GM03348 (cell line): ENCODE measurements at places on chromosomes 16 and 17.

DNA sequence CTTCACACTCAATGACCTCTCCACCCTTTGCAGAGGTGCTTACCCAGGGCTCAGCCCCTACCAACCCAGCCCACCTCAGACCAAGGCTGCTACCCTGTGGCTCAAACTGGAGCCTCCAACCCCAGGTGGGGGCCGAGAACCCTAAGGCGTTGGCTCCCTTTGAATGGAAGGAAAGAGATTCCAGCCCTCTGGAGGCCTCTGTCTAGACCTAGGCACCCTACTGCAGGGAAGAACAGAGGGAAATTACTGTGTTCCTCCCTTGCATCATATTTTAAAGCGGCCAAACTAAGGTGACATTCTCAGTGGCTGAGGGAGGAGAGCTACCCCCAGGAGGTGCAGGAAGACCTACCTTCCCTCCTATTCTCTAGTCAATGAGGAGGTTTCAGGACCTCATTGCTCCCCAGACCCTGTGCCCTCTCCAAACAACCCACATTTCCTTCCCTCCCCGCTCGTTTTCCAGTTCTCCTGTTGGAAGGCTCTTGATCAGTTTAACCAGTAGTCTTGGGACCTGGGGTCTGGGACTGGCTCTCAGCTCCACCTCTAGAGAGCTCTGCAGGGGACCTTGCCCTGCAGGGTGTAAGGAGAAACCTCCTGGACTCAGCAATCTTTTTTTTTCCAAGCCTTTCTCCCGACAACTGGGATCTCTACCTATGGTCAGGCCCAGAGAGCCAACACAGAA, 5.5 kb upstream of the HOXB8 start:
- no peak for DNase-seq

GRCh38 chr17:66748578-66748977, 86.3 kb upstream of the CACNG5 start:
- DNase-seq = no peak

GRCh38 chr16:20859699-20860098, 40.5 kb downstream of the DCUN1D3 start:
- no peak for DNase-seq

DNA sequence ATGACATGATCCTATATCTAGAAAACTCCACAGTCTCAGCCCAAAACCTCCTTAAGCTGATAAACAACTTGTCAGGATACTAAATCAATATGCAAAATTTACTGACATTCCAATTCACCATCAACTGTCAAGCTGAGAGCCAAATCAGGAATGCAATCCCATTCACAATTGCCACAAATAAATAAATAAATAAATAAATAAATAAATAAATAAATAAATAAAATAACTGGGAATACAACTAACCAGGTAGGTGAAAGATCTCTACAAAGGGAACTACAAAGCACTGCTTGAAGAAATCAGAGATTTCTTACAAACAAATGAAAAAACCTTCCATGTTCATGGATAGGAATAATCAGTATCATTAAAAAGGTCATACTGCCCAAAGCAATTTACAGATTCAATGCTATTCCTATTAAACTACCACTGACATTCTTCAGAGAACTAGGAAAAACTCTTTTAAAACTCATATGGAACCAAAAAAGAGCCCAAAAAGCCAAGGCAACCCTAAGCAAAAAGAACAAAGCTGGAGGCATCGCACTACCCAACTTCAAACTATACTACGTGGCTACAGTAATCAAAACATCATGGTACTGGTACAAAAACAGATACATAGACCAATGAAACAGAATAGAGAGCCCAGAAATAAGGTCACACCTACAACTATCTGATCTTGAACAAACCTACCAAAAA, 37.7 kb downstream of the BRIP1 start:
- DNase-seq = no peak

DNA sequence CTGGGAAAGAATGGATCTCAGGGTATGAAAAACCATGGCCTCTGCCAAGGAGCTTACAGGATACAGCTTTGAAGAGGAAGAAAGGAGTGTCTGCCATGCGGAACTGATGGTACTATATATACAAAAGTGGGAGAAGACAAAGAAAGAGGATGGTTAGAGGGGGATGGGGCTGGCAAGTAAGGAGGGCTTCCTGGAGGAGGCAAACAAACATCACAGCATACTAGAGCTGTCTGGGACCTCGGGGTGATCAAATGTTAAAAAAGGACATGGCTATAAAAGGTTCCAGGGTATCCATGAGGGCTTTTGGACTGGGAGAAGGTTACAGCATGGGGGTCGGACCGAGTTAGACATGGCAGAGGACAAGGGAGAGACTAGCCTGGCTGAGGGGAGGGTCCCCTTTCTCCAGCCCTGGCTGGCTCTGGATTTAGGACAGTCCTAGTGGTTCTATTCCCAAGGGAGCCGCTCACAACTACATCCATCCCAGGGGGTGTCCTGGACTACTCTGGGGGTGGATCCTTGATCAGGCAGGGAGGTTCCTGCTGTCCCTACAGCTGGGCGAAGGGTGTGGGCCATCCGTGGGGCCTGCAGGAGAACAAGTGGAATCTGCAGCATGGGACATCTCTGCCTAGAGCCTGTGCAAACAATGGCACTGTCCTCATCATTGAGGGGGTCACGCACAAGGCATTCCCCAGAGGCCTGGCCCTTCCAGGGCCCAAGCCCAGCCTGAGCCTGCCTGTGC, 12.2 kb downstream of the WNT9B start:
- DNase-seq = no peak

GRCh38 chr16:62967163-62967562, 930.9 kb upstream of the CDH8 start:
- no peak for DNase-seq

DNA sequence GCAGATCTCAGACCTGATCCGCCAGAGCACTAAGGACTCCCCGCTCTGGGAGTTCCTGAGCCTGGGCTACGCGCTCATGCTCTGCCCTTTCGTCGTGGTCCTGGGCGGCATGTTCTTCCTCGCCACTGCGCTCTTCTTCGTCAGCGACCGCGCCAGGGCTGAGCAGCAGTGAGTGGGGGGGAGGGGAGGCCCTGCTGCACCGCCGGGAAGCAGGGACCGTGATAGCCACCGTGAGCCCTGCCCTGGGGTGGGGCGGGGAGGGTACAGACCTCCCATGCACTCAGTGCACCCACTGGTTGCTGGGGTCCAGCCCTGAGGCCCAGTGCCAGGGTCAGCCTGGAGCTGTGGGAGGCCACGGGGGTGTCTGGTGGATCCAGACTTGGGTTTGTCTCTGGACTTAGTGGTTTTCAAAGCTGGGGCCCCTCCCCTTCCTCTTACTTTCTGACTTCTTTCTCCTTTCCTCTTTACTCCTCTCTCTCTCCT, 18.9 kb downstream of the MYBBP1A start:
- peak; percentile 48 for DNase-seq

GRCh38 chr17:66753126-66753920, 81.6 kb upstream of the CACNG5 start:
- DNase-seq = no peak

DNA sequence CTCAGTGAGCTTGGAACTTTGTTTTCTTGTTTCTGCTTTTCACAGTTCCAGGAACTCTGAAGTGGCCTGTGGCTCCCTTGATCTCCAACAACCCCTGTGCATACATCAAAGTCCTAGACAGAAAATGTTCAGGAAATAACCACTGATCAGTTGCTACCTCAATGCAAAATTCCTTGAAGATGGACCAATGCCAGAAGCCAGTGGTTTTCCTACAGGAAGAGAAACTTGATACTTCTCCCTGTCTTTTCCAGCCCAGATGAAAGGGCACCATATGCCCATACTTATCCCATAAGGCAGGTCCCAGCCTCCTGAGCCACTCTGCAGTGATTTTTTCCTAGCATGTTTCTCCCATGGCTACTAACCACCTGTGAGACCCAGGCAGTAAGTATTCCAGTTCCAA, 12.3 kb upstream of the CDRT4 start:
- no peak for DNase-seq

DNA sequence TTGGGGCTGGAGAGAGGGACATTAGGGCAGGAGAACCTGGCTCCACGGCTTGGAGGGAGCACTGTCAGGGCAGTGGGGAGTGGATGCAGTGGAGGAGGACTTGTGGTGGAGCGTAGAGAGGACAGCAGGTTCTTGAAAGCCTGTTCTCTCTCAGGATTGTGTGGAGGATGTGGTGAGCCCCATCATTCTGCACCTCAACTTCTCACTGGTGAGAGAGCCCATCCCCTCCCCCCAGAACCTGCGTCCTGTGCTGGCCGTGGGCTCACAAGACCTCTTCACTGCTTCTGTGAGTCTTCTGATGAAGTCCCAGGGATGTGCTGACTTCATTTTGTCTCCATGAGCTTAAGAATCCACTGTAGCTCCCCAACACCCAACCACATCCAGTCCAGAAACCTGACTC, 13.5 kb downstream of the COX6A2 start:
- no peak for DNase-seq

DNA sequence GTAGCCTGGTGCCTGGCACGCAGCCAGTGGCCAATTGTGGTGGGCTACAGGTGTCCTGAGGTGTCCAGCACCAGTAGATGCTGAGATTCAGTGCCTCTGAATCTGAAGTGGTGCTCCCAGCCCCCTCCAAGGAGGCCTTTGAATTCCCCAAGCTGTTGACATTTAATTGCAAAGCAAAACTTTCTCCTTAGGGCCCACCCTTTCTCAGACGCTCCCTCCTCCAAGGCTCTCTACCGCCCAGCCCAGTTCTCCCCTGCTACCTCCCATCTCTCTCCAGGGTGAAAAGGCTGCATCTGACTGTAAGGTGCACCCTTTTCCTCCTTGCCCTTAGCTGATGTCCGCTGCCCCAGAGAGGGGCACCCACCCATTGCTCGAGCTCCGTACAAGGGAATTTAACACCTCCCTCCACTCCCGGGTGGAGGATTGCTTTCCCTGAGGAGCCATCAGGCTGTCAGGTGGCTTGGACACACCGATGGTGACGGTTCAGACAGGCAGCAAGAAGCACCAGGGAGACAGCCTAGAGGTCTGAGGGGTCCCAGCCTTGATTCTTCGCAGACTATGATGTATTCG, 1.7 kb downstream of the BEAN1 start:
- no peak for DNase-seq

DNA sequence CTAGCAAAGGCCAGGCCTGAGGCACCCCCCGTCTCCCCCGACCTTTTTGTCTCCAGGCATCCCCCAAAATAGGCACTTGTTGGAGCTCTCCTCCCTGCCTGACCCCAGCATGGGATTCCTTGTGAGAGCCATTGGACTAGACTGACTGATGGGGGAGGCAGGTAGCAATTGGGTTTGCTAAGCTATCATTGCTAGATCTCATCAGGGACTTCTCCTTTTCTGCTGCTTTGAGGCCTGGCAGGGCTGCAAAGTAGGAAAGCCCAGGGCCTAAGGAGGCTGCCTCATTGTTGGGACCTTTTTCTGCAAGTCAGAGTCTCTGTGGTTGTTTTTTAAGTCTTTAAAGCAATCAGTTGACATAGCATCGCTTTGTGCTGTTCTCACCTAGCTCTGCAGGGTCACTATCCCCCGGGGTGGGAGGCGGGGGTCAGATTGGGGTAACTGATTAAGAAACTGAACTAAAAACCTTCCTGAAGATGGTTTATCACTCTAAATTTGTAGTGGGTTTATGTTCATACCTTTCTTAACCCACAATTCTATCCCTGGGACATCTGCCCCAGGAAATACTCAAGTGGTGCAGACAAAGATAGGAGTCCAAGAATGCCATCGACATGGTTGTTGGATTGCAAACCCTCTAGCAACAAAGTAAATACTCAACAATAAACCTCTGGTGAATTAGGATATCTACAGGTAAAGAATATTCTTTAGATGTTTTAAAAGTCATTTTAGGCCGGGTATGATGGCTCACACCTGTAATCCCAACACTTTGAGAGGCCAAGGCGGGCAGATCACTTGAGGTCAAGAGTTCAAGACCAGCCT, 28.0 kb downstream of the LLGL2 start:
- no peak for DNase-seq

DNA sequence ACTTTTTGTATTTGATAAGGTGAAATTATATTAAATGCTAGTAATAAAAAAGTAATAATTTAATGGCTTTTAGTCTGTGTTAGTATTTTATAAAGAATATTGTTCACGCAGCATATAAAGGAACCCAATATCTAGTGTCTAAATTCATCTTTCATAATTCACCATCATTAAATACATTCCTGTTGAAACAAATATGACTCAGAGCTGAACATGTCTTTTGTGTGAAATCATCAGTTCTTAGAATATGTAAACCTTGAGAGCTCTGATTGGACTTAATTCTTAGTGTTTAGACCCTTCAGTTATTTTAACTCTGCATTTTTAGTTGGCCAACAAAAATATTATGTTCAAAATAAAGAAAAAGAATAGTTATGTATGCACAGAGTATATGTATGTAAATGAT, 71.8 kb downstream of the ABHD15 start:
- peak; percentile 59 for DNase-seq

- DNase-seq = peak; percentile 68
Measured at GRCh38 chr16:24070851-24071250, 185.3 kb upstream of the CACNG3 start.

DNA sequence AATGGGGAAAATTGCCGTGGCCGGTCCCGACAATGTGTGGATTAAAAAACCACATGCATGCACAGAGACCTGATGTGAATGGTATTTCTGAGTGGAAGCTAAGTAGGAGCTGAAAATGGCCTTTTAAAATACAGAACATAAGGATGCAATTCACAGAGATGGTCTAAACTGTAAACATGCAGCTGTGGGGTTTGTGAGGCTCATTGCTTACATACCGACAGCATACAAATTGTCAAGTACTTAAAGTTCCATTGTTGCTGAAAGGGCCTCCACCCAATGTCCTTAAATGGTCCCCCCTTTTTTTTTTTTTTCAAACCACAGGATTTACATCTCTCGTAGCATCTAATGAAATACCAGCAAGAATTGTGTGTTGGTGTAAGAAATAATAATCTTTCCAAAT, 523.2 kb downstream of the MAF start:
- no peak for DNase-seq

DNA sequence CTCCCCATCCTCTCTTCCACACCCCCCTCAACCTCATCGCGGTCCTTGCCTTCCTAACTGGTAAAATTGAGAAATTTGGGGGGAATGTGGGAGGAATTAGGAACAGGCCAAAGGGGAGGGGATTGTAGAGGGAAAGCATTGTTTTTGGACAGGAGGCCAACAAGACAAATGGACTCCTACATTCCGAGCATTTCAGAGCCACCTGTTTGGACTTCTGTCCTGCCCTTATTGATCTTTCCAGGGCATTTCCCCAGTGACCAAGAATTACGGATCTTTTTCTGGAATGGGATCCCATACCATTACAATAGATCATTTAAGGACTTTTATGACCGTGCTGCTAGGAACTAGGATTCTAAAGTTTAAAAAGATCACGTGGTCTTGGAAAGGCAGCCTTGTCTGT, 221.3 kb upstream of the ASIC2 start:
- DNase-seq = no peak
